ENCODE measurements at places on chromosomes 7 and 10.

DNA sequence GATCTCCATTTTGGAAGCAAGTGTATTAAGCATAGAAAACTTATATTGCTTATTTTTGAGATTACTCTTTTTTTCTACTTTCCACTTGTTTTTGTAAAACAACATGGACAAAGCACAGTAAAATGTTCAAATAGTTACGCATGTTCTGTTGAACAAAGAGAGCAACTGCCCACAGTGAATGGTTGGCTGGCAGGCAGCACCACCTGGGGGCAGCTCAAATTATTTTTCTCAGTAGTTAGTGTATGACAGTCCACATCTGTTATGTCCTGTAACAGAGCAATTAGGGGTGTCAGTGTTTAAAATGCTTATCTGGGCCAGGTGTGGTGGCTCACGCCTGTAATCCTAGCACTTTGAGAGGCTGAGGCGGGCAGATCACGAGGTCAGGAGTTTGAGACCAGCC lies 46.1 kb upstream of the CACUL1 start:
- no peak for DNase-seq

DNA sequence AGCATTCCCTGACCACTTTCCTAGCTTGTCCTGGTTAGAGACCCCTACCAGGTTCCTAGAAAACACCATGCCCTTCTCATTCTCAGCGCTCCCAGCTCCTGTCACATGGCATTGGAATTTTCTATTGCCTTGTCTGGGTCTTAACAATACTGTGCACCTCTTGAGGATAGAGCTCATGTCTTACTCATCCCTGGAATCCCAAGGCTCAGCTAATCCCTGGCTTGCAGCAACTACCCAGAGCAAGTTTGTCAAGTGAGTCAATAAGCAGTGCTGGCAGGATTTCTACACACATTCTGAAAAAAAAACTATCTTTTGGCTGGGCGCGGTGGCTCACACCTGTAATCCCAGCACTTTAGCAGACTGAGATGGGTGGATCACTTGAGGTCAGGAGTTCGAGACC lies 11.7 kb upstream of the PRDX3 start:
- DNase-seq: no peak

DNA sequence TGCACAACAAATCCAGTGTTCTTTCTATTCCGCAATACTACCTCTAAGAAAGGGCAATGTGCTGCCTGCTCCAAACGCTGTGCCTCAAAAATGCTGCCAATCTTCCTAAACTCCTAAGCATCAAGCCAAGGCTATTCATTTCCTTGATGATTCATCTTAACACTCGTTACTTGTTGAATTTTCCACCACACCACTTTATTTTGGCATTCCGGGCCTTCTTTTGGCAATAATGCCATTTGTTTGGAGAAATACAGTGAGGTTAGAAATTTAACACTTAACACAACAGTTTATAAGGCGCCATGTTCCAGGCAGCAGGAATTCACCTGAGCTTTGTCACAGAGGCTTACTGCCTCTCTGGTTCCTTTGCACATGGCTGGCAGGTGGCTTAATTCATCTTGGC lies 82.6 kb upstream of the ABCB5 start:
- DNase-seq: no peak

DNA sequence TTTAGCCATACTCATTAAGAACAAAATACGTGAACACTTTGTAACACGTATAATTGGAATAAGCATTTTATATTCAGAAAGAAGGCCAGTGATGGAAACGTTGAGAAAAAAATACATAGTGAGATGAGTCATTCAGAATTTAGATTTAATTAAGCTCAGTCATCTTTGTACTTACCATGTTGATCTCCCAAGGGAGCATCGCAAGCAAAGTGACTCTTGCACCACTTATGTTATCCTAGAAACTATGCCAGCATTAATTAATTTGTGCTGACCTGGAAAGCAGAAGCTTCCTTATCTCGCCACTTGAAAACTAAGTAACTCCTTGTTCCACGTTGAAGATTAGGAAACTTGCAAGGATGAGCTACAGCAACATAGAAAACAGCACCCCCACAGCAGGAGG lies 9.7 kb upstream of the MPP7 start:
- DNase-seq: no peak

- DNase-seq: no peak
Observed at GRCh38 chr7:31261341-31261740, 79.2 kb downstream of the NEUROD6 start.

DNA sequence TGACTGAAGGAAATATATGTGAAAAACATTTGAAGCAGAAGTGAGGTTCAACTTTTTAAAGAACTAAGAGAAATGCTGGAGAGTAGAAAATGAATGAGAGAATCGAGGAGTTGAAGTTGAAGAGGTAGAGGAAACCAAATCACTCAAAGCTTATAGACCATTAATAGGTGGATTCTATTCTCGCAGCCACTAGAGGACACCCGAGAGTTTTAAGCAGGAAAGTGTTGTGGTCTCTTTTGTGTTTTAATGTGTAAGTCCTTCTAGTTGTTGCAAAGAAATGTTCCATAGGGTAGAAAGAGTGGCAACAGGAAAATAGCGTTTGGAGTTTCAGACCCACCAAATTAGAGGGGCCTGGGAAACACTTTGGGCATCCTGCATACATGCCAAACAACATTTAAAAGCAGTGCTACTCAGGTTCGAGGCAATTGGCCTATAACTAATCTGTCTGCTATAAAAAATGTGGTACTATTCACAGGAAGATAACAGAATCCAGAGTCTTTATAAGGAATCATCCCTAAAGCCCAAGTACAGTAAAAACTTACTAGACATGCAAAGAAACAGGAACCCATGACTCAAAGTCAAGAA lies 75.3 kb upstream of the TAS2R16 start:
- DNase-seq: no peak

- DNase-seq: no peak
Observed at GRCh38 chr7:26001662-26002244, 150.2 kb upstream of the NFE2L3 start.

DNA sequence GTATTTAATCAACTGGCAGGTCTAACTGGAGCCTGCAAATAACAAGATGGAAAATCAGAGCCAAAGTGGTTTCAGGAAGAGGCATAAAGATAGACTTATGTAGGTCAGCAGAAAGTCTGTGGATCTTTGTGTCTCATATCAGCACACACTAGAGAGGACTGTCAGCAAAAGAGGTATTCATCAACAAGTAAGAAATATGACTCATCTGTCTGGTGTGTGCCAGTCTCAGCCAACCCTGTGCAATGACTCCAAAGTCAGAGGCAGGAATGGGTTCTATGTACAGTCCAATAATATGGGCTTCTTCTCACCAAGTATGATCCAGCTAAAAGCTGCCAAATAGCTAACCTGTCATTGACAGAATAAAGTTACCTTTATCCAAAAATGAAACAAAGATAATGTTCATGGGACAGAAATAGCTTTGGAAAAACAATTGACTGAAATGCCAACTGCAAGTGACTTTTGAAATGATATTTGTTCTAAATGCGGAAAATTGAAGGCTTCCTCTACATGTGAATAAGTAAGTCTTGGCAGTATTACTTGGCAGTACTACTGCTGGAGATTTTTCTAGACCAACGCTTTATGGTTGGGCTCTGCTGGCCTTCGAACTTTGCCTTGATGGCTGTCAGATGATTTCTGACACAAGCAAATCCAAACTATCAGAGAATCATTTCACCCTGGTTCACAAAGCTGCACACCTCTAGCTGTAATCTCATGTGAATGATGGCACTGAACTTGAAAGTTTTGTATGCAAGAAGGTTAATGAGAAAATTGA lies 272.3 kb upstream of the SEMA3C start:
- DNase-seq: no peak

DNA sequence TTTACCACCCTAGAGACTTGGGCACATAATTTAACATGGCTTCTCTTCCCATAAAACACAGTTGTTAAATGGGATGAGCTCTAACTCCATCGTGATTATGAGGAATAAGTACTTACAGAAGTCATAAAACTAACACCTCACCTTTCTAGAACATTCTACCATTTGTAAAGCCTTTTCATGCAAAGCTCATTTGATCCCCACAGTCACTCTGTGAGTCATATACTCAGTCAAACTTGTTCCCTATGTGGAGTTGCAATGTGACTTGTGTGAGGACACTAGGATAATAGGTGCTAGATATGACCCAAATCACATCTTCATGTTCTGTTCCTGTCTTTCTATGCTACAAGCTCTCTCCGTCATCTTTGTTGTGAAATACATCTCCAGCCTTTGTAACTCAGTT lies 371.7 kb downstream of the WDR11 start:
- no peak for DNase-seq

GRCh38 chr7:90752051-90752450 lies 155.9 kb downstream of the CDK14 start:
- no peak for DNase-seq

DNA sequence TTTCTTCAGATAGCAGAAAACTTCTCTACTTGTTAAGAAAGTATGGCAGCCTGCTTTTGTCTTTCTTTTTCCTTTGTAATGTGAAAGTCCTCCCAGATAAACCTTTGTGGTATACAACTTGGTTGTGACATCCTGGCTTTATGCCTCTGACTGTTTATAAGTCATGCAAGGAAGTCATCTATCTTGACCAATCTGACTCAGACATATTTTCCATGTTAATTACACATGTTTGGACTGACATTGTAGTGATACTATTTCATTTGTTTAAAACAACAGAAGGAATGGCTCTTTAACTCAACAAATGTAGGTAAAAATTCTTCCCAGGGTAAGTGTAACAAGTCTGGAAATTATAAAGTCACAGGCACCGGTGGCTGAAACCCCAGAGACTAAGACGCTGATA lies 341.6 kb upstream of the MEOX2 start:
- DNase-seq: no peak

DNA sequence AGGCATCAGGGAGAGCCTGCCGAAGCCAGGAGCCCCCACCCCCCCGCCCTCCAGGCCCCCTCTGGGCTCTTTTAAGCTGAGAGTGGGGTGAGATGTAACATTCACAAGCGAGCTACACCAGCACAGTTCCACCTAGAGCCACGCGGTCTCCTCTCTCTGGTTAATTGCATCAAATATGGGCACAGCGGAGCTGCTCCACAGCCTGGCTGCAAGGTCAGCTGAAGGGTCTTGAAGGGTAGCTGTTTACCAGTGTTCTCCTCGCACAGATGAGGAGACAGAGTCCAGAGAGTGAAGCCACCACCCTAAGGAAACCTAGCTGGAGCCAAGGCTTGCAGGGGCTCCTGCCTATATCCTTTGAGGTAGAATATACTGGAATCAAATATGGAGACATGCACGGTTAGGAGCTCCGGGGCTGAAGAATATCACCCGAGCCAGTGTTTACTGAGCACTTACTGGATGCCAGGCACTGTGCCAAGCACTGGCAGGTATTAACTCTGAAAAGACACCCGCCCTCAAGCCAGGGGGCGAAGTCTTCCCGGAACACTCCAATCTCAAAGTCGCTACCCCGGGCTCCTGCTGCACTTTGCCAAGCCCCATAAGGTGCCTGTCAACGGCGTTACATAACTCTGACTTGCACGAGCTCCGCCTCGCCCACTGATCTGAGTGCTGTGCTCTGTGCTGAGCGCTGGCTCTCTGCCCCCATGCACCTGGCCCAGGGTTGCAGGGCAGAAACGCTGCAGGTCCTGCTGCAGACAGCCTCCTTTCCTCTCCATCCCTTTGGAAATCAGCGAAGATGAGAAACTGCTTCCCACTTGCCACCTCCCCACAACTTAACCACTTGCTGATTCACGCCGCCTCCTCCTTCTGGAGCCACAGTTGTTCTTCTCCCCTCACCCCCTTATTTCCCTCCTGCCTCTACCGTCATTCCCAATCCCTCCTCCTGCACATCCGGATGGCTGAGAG lies 5.4 kb downstream of the CHST15 start:
- no peak for DNase-seq

- no peak for DNase-seq
Observed at GRCh38 chr7:7895754-7896153, 72.8 kb upstream of the GLCCI1 start.

- DNase-seq: no peak
Observed at GRCh38 chr7:80922253-80923049, 3.6 kb upstream of the SEMA3C start.

- DNase-seq: no peak
Observed at GRCh38 chr7:12316925-12317324, 86.7 kb downstream of the VWDE start.

DNA sequence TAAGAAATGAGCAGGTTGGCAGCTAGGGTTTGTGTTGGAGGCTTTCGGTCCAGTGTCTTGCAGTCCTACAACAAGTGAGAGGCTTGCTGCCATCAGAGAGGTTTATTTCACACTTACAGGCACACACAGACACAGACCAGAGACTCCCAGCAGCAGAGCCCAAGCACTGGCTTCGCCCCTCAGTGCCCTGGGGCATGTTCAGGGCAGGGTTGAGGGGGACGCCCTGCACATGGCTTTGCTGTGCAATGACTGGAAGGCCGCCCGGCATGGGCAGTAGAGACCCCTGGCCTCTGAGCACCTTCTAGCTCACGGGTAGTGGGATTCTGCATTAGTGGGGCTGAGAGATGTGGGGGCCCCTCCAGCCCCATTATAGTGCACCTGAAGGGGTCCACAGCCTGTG lies 3.8 kb downstream of the SPRN start:
- no peak for DNase-seq

DNA sequence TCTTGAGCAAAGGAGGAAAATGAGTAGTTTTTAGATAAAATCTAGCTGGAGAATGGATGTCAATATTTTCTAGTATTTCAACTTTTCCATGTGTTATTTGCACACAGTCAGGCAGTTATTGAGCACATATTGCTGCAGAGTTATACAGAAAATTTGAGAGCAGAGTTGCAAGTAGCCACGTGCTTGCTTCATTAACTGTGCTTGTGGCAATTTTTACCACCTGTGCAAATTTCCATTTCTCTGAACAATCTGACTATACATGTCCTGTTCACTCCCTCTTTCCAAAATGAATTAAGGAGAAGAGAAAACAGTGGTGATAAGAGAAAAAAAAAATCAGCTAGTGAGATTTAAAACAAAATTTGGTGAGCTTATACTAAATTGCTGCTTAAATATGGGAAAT lies 178.5 kb downstream of the TAX1BP1 start:
- DNase-seq: no peak

- DNase-seq: no peak
Observed at GRCh38 chr10:86960003-86960862, 1.8 kb downstream of the SNCG start.

DNA sequence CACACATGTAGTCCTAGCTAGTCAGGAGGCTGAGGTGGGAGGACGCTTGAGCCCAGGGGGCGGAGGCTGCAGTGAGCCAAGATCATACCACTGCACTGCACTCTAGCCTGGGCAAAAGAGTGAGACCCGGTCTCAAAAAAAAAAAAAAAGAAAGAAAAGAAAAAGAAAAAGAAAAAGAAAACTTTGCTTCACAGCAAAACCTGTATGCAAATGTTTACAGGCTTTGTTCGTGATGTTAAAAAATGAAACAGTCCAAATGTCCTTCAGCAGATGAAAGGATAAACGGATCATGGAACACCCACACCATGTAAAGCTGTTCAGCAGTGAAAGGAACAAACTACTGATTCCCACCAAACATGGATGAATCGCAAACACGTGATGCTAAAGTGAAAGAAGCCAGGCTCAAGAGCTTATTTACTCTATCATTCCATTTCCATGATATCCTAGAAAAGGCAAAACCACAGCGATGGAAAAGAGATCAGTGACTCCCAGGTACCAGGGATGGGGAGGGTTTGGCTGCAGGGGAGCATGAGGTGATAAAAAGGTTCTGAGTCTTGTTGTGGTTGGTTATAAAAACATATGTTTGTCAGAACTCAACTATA lies 15.1 kb downstream of the LRRC20 start:
- no peak for DNase-seq

Data from right kidney (tissue), 9 donors.